ENCODE measurements at places on chromosomes 4 and X.
A peak's percentile ranks its signal among the peaks of the same experiment; 100 is the strongest.

DNA sequence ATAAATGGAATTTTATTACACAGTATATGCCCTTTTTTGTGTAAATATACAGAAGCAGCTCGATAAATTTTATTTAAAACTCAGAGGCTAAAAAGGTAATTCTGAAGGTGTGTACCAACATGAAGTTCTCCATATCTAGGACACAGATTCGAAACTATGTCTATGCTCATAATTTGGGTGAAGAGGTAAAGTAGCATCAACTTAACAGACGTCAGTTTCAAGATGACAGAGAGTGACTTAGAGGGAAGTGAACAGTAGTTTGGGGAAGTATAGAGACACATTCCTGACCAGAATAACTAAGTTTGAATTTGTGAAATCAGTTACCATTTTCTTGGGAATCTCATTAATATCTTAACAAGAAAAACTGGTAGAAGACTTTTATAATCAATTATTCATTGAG lies 2493.3 kb downstream of the ARAP2 start:
- no peak for DNase-seq

- no peak for DNase-seq
These were observed 24.3 kb downstream of the SEL1L3 start for GRCh38 chr4:25838526-25838925.

DNA sequence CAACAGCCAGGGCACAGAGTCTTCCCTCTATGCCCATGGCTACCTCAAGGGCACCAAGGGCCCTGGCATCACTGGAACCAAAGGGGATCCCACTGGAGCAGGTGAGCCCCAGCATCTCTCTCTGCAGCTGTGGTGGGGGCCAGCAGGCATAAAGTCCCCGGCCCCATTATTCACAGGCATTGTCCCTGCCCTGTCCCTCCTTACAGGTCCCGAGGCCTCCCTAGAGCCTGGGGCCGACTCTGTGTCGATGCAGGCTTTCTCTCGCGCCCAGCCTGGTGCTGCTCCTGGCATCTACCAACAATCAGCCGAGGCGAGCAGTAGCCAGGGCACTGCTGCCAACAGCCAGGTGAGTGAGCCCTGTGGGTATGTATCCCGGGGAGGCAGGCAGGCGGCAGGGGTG lies 12.3 kb upstream of the UBA1 start:
- no peak for DNase-seq

- DNase-seq, result no peak
These were observed 119.5 kb upstream of the AFF2 start for GRCh38 chrX:148380650-148381561.

GRCh38 chrX:140524556-140524955 lies 19.7 kb upstream of the SOX3 start:
- no peak for DNase-seq

DNA sequence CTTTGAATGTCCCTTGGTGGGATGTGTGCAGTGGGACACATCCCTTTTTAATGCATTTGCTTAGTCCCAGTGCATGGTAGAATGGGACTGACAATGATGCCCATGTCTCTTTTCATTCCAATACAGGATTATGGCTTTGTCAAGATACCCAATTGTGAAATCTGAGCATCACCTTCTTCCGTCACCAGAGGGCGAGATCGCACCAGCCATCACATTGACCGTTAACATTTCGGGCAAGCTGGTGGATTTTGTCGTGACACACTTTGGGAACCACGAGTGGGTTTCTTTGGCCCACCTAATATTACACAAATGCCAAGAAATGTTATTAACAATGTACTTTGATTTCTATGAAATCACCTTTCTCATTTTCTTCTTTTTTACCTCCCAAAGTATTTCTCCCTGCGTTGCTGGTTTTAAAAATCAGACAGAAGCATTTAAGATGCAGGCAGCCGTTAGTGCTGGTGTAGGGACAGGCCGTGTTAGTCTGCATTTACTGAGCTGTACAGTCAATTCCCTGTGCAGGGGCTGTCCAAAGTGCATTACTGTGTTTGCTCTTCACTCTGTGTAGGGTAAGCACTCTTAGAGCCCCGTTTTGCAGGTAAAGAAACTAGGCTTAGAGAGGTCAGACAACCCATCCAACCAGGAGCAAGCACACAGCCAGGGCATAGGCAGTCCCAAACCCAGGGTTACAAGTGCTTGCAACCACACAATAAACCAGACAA lies 46.5 kb downstream of the CWH43 start:
- no peak for DNase-seq

DNA sequence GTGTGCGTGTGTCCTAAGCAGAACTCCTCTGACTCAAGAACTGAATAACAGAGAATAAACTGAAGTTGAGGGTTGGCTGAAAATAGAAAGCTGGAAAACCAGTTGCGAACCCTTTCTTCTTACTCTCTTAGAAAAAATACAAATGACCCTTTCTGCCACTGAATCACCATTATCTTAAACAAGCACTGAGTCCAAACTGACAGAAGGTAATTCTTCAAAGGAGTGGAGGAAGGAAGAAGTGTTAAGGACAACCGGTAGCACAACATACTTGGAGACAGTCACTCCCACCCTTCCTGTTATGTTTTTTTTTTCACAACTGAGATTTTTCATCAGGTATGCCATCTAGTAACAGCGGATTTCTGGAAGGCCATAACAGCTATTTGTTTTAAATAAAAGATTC lies 38.1 kb downstream of the HELQ start:
- no peak for DNase-seq

DNA sequence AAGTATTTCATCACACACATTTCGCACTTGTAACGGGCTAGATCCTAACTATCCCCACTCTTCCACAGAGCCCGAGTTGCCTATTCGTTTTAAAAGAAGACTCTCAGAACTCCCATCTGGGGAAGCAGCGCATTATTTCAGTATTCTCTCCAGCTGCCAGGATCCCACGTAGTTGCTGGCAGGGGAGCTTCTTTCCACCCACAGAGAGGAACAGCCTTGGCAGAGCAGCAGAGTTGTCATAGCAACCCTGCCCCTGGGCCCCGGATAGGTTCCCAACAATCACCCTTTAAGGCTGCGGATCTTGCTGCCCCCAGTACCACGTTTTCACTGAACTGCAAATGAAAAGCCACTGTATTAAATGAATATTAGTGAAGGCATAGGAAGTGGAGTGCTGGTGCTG lies 106.7 kb downstream of the GPM6A start:
- no peak for DNase-seq

GRCh38 chr4:110198049-110198434 lies 373 bp downstream of the ELOVL6 start:
- DNase-seq, result no peak

- DNase-seq, result no peak
These were observed 211.5 kb downstream of the PDGFRA start for GRCh38 chr4:54440394-54441136.

DNA sequence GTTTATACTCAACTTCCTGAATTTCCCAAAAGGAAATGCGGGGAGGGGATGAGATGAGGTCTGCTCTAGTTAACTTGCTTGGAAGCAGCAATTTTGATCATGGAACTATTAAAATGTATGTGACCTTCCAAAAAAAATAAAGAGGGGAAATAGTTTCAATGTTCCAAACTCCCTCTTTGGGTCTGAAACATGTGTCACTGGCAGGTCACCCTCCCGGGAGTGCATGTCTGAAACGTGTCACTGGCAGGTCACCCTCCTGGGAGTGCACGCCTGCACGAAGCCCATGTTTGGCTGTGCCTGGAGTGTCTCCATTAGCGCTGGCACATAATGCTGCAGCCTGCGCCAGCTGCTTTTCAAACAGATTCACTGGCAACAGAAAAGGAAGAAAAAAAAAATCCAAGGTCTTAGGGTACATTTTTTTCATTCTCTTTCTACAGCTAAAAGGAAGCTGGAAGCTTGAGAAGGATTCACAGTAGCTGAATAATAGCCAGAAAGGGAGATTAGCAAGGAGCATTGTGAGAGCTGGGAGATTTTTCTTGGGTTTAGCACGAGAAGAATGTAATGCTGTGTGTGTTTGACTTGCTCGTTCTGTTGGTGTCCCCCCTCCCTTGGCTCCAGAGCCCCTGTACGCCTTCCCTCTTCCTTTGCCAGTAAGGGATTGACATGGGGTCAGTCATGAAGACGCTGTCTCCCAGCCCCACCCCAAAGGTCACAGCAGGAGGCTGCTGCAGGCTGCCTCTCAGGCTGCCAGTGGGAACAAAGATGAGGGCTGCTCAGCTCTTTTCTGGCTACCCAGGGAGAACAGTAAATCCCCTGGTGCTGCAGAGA lies 39.2 kb upstream of the TLR3 start:
- DNase-seq, result peak; percentile 8

- DNase-seq, result no peak
These were observed 8.0 kb upstream of the PALLD start for GRCh38 chr4:168488869-168489274.

GRCh38 chr4:8409264-8410065 lies 31.1 kb downstream of the ACOX3 start:
- no peak for DNase-seq

- no peak for DNase-seq
These were observed 80.0 kb upstream of the MSX1 start for GRCh38 chr4:4779486-4779885.

- DNase-seq, result no peak
These were observed 69.9 kb downstream of the COX7B2 start for GRCh38 chr4:46839128-46839527.

DNA sequence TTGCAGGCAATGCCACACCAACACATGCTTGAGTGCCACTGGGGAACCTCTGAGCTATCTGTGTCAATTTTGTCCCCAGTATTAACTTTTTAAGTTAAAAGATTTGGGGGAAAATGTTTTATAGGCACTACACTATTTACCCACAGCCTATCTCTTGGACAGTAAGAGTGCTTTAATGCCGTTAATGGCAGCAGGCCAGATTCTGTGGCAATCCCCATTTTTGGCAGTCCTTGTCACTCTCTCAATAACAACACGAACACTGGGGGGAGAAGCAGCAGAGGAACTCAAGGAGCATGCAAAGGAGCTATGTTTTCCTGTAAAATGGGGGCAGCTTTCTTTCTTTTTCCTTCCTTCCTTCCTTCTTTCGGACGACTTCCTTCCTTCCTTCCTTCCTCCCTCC lies 168.6 kb downstream of the NSUN7 start:
- no peak for DNase-seq

DNA sequence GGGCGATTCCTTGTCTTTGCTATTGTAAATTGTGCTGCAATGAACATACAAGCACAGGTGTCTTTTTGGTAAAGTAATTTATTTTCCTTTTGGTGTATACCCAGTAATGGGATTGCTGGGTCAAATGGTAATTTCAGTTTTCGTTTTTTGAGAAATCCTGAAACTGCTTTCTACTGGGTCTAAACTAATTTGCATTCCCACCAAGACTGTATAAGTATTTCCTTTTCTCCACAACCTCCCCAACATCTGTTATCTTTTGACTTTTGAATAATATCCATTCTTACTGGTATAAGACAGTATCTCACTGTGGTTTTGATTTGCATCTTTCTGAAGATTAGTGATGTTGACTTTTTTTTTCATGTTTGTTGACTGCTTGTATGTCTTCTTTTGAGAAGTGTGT lies 2506.0 kb downstream of the PCDH7 start:
- DNase-seq, result no peak

DNA sequence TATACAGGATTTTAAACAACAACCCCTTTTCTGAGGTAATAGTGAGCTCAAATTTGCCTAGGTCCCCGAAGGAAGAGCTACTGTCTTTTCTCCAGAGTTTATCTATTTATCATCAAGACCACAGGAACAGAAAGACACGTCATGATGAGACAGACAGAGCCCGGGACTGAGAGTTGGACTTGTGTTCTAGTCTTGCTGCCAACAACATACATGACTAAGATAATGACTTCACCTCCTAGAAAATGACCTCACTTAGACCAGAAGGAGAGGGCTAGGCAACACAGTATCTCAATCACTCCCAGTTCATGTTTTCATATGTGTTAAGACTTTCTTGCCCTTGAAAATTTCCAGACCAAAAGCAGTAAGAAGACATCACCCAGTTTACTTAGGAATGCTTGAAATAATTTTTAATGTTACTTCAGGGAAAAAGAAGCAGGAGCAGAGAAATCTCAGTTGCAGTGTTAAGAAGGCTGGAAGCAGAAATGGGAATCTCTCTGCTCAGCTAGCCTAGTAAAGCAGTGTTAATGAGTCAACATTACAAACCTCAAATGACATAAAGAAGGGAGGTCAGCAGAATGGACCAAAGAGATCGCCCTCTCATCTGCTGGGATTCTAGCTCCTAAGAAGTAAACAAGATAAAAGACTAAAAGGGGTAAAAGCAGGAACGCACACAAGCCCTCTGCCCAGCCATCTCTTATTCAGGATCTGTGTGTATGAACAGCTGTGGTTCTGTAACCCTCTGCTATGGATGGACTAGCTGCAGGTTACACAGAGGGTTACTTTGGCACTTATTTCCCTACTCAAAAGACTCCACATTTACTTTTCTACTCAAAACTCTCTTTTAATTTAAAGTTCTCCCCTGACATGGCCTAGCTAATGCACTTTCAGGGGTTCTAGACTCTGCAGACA lies 24.8 kb downstream of the PDGFC start:
- DNase-seq, result no peak

DNA sequence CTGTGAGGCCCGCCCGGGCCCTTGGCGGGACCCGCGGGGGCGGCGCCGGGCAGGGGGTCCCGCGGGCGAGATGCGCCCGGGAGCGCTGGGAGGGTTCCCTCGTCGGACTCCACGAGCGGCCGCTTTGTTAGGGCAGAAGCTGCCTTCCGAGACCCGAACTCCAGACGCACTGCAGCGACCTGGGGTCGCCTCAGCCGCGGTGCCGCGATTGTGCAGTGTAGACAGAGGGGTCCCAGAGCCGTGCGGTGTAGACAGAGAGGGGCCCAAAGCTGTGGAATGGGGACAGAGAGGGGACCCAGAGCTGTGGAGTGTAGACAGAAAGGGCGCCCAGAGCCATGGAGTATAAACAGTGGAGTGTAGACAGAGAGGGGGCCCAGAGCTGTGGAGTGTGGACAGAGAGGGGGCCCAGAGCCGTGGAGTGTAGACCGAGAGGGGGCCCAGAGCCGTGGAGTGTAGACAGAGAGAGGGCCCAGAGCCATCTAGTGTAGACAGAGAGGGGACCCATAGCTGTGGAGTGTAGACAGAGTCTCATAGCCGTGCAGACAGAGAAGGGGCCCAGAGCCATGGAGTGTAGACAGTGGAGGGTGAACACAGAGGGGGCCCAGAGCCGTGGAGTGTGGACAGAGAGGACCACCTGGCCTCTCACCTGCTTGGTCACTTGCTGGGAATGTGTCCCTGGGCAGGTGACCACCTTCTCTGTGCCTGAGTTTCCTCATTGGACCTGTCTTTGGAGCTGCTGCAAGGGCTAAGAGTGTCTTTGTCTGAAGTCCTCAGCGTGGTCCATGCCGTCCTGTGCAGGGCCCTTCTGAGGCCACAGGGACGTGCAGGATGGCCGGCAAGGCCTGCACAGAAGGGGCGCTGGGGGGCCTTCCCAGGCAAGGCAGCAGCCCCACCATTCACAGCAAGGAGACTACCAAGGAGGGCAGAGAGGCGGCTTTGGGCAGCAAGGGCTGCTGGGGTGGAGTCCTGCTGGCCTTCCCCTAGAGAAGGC lies 875 bp downstream of the RGS12 start:
- DNase-seq, result no peak

DNA sequence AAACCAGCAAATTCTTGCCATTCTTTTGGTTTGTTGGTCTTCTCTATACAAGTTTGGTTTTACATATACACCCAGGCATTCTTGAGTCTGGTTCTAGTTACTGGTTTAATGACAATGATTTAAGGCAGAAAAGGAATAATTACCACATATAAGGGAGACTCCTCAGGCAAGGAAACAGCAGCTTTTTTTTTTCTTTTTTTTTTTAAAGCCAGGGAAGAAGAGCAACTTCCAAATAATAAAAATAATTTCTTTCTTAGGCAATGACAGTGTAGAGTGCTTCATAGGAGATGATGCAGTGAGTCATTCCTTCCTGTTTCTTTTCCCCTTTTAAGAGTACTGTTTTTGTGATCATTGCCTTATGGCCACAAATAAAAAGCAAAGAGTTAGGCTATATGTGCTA lies 289.7 kb downstream of the DKK2 start:
- no peak for DNase-seq

GRCh38 chrX:85493821-85494220 lies 114.4 kb upstream of the POF1B start:
- DNase-seq, result no peak

Data from NCI-H1694 (cell line).